ENCODE measurements at places on chromosomes 1 and 21.

DNA sequence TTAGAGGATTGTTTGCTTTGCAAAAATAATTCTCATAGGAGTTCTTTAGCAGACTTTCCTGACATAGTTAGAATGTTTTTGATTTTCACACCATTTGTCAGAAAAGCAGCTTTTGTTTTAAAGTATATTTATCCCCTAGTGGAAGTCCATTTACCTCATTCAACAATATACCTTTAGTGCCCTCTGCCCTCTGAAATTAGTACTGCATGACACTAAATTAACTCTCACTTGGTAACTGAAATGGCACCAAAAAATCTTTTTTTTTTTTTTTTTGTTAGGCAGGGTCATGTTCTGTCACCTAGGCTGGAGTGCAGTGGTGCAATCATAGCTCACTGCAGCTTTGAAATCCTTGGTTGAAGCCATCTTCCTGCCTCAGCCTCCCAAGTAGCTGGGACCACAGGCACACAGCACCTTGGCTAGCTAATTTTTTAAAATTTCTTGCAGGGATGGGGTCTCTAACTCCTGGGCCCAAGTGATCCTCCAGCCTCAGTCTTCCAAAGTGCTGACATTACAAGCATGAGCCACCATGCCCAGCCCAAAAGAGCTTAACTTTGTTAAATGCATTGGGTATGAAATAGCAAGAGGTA is 13.6 kb downstream of the LRRC42 start:
- DNase-seq: no peak

DNA sequence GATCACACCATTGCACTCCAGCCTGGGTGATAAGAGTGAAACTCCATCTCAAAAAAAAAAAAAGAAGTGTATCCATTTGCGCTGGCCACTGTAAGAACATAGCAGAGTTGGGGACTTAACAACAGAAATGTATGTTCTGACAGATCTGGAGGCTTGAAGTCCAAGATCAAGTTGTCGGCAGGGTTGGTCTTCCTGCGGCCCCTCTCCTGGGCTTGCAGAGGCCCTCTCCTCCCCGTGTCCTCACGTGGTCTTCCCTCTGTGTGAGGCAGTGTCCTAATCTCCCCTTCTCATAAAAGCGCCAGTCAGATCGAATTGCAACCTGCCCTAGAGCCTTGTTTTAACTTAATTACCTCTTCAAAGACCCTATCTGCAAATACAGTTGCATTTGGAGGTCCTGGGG is 52.6 kb downstream of the MT1HL1 start:
- DNase-seq: no peak

- no peak for DNase-seq
These were observed 41.4 kb downstream of the SCMH1 start for GRCh38 chr1:41200728-41201127.

DNA sequence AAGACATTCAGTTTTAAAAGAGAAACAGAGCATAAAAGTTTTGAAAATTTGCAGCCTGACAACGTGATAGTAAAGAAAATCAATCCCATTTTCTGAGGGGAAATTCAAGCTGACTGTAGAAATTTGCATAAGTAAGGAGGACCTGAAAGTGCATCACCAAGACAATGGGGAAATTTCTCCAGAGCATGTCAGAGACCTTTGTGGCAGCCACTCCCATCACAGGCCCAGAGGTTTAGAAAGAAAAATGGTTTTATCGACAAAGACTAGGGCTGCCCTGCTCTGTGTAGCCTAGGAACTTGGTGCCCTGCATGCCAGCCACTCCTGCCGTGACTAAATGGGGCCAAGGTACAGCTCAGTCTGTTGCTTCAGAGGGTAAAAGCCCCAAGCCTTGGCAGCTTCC is 1640.2 kb upstream of the PRMT6 start:
- no peak for DNase-seq

GRCh38 chr1:53608676-53609075 is 130.3 kb downstream of the GLIS1 start:
- DNase-seq: no peak

- DNase-seq: peak; percentile 19
These were observed 81.0 kb upstream of the PLD5 start for GRCh38 chr1:242605521-242605920.

GRCh38 chr1:99652881-99653281 is 7.0 kb downstream of the PALMD start:
- DNase-seq: no peak
